AG09319 (cell line): ENCODE measurements at places on chromosomes 6 and 20.

- DNase-seq, result no peak
Observed at GRCh38 chr6:11650711-11651110, 113.2 kb downstream of the TMEM170B start.

GRCh38 chr6:106974999-106975737 is 639 bp upstream of the CD24 start:
- DNase-seq, result no peak

DNA sequence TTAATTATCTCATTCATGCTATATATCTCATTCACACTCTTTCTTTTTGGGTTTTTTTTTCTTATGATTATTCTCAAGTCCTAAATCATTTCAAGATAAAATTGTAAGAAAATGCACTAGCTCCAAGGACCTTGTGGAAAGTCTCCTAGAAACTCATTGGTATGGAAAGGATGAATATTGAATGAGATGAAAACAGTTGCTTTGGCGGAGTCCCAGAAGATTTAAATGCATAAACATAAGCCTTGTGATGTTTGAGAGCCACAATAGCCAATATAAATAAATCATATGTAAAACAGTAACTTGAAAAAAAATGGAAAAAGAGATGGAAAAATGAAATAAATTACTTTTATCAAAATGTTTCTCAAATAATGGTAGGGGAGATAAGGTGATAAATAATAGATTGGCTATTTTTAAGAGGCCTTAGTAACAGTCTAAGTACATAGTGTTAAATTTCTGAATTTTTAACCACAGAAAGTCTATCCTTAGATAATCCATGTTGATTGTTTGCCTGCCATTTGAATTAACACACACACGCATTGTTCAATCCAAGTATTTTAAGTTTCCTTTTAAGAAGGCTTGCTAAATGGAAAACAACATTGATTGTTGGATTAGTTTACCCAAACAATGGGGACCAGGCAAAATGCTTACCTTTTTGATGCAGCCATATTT is 81.1 kb upstream of the CD2AP start:
- DNase-seq, result no peak

- no peak for DNase-seq
Observed at GRCh38 chr6:3835055-3835731, 14.0 kb upstream of the FAM50B start.

DNA sequence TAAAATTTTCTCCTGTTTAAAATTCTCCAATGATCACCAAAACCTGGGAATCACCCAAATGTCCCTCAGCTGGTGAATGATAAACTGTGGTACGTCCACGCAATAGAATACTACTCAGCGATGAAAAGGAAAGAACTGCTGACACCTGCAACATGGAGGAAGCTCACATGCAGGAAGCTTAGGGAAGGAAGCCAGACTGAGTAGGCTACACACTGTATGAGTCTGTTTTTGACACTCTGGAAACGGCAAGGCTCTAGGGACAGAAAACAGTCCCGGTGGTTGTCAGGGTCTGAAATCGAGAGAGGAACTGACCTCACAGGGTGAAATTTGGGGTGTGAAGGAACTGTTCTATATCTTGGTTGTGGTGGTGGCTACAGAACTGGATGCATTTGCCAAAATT is 25.2 kb upstream of the TLDC2 start:
- no peak for DNase-seq

DNA sequence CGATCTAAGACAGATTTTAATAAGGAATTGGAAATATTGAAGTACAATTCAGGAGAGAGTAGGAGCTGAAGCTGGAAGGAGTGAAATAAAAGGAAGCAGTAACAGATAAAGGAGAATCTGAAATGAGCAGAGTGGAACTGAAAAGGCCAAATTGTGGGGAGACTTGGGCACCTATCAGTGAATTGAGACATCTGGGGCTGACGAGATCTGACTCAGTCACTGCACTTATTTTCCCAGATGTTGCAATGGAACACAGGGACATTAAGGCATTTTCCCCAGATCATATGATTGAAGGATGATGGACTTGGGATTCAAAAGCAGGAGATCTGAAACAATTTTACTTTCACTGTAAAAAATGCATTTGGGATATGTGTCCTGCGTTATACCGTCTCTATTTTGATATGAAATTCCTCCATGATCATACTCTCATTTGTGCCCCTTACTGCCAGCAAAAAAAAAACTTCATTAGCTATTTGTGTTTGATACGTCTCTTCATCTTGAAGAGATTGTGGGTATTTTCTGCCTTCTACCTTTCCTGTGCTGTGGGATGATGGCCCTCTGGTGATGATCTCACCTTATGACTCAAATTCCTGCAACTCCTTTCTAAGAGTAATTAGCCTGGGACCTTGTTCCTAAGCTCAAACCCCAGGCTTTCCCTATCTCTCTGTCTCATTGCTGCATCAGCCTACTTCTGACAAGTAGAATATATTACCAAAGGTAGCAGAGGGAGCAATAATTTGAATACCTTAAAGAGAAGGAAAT is 278.5 kb upstream of the MAN1A1 start:
- no peak for DNase-seq

- no peak for DNase-seq
Observed at GRCh38 chr6:158067436-158068015, 85.9 kb downstream of the SYNJ2 start.

DNA sequence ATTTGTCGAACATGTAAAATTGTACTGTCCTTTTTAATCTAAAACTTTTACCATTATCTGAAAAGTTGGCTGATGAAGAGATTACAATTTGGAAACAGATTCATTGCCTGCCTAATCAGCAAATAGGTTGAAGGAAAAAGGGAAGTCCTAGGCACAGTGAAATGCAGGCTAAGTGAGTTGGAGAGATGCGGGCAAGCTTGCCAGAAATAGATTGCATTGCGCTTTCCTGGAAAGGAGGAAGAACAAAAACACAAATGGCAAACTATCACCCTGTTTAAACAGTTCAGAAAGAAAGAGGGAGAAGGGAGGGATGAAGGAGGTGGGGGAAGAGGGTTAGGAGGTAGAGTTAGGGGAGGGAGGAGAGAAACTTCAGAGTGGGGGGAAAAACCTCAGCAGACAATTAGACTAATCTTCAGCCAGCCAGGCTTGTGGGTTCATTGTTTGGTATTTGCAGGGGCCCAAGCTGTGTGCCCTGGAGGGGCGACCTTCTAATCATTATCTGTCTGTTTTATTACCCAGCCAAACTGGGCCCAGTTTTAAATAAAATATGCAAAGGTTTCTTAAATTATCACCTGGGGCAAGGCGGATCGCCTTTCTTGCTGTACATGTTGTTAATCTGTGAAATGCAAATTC is 465.2 kb downstream of the TFAP2B start:
- no peak for DNase-seq

GRCh38 chr6:159821122-159821521 is 21.0 kb downstream of the PNLDC1 start:
- DNase-seq, result no peak

DNA sequence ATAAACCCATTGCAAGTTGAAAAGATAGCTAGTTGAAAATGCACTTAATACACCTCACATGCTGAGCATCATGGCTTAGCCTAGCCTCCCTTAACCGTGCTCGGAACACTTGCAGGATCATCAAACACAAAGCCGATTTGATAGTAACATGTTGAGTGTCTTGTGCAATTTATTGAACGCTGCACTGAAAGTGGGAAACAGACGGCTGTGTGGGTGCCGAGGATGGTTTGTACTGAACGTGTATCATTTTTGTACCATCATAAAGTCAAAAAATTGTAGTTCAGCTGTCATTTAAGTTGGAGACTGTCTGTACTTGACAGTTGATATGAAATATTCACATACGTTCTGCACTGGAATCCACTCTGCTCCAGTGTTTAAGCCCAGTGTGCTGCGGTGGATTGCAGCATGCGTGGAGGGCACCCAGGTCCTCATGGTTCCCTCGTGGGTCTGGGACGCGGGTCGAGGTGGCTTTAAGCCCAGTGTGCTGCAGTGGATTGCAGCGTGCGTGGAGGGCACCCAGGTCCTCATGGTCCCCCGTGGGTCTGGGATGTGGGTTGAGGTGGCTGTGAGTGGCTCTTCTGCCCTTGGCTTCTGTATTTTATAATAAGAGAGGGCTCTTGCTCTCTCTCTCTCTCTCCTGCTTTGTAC is 77.0 kb downstream of the CDH4 start:
- DNase-seq, result no peak

DNA sequence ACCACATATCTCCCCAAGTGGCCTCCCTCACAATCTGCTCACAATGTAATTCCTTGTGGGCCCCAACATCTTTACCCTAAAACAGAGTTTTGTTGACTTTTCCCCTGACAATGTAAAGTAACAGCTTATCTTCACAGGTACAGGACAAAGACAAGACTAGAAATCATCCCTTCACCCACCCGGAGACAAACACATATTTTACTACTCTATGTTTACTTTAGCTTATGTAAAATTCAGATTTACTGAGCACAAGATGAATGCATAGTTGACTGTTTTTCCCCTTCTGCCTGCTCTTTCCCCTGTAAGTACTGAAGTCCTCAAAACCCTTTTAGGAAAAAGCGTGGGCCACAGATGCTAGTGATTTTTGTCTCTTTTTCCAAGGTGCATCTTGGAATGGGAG is 61.0 kb downstream of the RPP21 start:
- DNase-seq, result no peak

DNA sequence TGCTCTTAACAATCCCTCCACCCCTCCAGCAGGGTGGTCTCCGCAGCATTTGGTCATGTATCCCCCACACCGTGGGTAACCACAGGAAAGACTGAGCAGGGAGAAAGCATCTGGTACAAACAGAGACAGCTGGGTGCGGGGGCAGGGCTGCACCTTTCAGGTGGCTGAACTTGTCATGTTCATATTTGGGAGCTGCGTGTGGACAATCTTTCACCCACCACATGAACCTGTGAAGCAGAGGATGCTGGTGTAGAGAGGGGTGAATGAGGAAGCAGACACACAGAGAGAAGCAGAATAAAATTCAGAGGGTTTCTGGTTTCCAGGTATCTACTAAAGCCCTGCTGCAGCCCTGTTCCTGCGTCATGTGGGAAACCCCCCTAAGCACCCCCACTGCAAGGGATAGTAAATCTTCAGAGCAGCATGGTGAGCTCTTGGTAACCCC is 8.9 kb downstream of the GFOD1 start:
- DNase-seq, result no peak

- peak; percentile 24 for DNase-seq
Observed at GRCh38 chr20:44642203-44643153, 9.0 kb downstream of the ADA start.

DNA sequence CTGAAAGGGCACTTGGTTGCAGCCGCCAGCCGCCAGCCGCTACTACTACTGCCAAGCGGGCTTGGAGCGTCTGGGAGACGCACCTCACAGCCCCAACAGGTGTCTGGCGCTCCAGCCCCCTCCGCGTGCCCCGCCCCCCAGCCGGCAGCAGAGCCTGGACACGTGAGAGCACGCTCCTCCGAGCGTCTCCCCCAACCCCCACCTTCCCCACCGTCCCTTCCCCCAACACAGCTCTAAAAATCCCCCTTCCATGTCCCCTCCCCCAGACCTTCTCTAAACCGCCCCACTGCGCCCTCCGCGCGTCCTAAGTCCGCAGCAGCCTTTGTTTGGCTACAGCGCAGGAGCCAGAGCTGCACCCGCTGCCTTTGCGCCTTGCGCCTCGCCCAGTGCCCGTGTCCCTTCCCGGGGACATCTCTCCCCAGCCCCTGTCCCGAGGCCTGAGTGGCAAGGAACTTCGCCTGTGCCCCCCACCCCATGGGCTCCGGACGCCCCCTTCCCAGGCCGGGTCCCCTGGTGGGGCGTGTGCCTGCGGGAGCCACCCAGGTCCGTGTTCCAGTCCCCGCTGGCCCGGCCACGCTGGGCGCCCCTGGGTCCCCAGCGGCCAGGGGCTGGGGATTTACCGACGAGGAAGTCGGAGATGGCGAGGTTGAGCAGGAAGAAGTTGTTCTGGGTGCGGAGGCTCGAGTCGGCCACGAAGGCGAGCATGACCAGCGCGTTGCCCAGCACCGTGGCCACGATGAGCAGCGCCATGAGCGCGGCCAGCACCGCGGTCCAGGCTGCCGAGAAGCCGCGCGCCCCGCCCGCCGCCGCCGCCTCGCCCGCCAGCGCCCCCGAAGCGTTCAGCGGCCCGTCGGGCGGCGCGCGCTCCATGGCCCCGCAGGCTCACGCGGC is 732 bp downstream of the HRH3 start:
- no peak for DNase-seq

- peak; percentile 96 for DNase-seq
Observed at GRCh38 chr6:28985462-28986164, 19.5 kb downstream of the ZNF311 start.

- no peak for DNase-seq
Observed at GRCh38 chr20:58235010-58235409, 6.6 kb upstream of the ANKRD60 start.

DNA sequence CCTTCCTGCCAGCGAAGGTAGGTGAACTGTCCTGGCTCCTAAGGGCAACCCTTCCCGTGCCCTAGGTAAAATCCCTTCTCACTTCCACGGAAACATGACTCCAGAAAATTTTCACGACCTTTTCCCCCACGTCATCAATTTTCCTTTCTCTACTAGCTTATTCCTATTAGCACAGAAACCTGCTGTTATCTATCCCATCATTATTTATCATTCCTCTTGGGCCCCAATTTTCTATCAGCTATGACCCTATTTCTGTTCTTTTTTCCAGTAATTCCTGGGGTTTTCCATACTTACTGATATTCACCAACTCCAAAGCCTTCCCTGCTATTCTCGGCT is 23.8 kb upstream of the GCM1 start:
- no peak for DNase-seq

GRCh38 chr20:49854190-49854875 is 41.7 kb downstream of the SLC9A8 start:
- no peak for DNase-seq

DNA sequence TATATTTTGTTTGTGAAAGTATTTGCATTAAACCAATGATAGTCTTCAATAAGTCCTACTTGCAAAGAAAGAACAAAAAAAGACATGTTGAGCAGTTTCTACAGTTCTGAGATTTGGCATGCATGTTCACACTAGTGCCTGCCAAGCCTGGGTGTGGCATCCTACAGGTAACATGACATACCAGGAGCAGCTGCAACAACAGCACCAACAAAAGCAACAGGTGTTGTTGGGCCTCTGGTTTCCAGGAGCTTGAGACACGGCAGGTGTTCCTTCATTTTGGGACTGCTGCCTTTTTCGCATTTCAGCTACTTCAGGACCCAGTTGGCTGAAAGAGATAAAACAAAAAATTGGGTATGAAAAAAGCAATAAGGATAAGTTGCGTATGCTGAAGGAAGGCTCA is 41.2 kb upstream of the MTRF1L start:
- DNase-seq, result no peak

DNA sequence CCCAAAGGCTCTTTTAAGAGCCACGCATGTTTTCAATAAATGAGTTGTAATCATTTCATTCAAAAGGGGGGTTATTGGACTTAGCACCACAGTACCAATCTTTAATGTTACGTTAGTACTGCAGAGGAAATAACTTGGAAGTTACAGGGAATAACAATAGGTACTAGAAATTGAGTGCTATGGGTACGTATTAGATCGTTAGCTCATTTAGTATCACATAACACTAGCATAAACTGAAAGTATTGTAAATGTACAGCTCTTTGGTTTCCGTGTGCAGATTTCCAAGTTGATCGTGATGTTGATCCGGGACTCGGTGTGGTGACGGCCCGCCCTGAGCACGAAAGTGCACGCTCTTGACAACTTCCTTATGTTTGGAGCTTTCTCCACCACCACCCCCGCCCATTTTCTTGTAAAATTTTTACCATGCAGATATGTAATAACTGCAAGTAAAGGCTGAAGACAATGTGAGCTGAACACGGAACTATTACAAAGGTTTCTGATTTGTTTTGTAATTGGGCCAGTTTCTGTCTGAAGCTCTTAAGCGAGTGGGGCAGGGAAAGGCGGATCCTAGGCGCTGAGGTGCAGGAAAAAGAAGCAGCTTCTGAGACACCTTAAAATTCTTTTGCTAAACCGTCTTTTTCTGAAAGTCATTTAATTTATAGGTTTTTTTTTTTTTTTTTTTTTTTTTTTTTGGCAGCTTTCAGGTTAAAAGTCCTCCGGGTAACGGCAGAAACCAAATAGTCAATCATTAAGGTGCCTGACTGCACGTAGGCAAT is 71.5 kb downstream of the HFE start:
- no peak for DNase-seq
